ENCODE measurements at places on chromosomes 13 and 19. TPM values are rescaled to one million over a fixed set of nuclear protein-coding genes. Genes with fewer than 3 reads are reported as not detected.

CXCL17 gene
- total RNA-seq, result not detected

SIGLECL1 gene
- total RNA-seq, result not detected

TMEM238 gene
- 0.18 TPM for total RNA-seq

ZNF66 gene
- 4.7 TPM for total RNA-seq

TMEM255B gene
- 1.9 TPM for total RNA-seq

FAM216B gene
- 0.09 TPM for total RNA-seq

ANGPTL8 gene
- 0.44 TPM for total RNA-seq

ZIC5 gene
- not detected for total RNA-seq

GIPR gene
- 0.09 TPM for total RNA-seq

DACH1 gene
- total RNA-seq, result 4.3 TPM

OR7A5 gene
- not detected for total RNA-seq

All from muscle of leg (tissue), 16 donors.